Osteocyte (in vitro differentiated cells): ENCODE measurements at places on chromosomes 3 and 15. TPM values are rescaled to one million over a fixed set of nuclear protein-coding genes. Genes with fewer than 3 reads are reported as not detected.

- H3K4me1 ChIP-seq, result no peaks in the 10 kb centered on the region
- no peak overlapping the region for H3K27ac ChIP-seq
- no peaks in the 10 kb centered on the region for H3K36me3 ChIP-seq
Observed at GRCh38 chr3:19931180-19931692, 2.8 kb downstream of the EFHB start.

The ISLR2 gene
- total RNA-seq, result 6.1 TPM in 2 replicates

The CPA3 gene
- not detected in 2 replicates for total RNA-seq

The ACP3 gene
- total RNA-seq, result not detected in 2 replicates

GRCh38 chr3:106962993-106963392, 414.2 kb upstream of the CCDC54 start:
- no peak overlapping the region for H3K4me3 ChIP-seq
- H3K4me1 ChIP-seq, result peaks cover 10% of the 10 kb centered on the region
- DNase-seq, result no peak
- no peaks in the 10 kb centered on the region for H3K27me3 ChIP-seq

GRCh38 chr3:12615266-12615665, 48.7 kb downstream of the RAF1 start:
- H3K27me3 ChIP-seq, result no peaks in the 10 kb centered on the region
- H3K36me3 ChIP-seq, result peaks cover 19% of the 10 kb centered on the region
- H3K4me1 ChIP-seq, result peaks cover 1% of the 10 kb centered on the region
- H3K27ac ChIP-seq, result no peak overlapping the region
- no peak overlapping the region for H3K4me3 ChIP-seq
- no peak for DNase-seq

- no peaks in the 10 kb centered on the region for H3K36me3 ChIP-seq
- peaks cover 34% of the 10 kb centered on the region for H3K4me1 ChIP-seq
- H3K4me3 ChIP-seq, result no peak overlapping the region
Observed at GRCh38 chr15:32671339-32672325, 30.1 kb downstream of the SCG5 start.

DNA sequence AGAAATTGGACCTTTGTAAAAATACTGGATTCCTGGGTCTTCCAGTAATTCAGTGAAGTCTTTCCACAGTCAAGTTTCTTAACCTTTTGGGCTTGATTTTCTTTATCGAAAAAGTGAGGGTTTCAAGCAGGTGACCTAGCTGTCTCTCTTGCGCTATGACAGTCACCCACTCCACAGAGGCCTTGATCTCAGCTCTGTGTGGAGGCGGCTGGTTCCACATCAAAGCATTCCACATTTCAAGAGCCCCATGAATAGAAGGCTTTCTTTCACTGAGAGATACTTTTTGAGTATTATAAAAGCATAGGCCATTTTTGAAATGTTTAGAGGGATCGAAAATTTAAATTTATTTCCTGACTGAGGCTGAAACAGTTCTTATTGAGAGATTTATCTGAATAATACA, 43.9 kb downstream of the GABRA5 start:
- H3K4me3 ChIP-seq, result no peak overlapping the region
- no peaks in the 10 kb centered on the region for H3K27me3 ChIP-seq
- H3K27ac ChIP-seq, result no peak overlapping the region
- no peak for DNase-seq

DNA sequence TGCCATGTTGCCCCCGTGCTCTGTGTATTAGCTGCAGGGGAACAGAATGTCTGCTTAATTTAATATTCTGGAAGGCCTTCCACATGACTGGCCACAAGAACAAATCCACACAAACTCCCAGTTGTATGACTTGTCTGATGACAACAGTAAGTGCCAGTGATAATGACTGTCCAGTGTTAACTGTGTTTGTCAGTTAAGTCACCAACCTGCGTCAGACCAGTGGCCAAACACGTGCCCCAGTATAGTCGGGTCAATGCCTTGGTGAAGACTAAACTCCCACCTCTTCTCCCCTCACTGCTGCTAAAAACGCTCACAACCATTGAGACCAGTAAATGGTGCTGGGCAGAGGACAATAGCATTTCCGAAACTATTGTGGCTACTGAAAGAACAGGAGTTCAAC, 9.8 kb upstream of the ATP13A5 start:
- no peaks in the 10 kb centered on the region for H3K4me1 ChIP-seq
- DNase-seq, result peak; percentile 54
- no peaks in the 10 kb centered on the region for H3K27me3 ChIP-seq
- no peak overlapping the region for H3K27ac ChIP-seq
- H3K4me3 ChIP-seq, result no peak overlapping the region

GRCh38 chr15:97645758-97646157, 314.7 kb upstream of the ARRDC4 start:
- no peaks in the 10 kb centered on the region for H3K36me3 ChIP-seq
- H3K27ac ChIP-seq, result no peak overlapping the region
- no peak for DNase-seq
- no peak overlapping the region for H3K4me3 ChIP-seq

DNA sequence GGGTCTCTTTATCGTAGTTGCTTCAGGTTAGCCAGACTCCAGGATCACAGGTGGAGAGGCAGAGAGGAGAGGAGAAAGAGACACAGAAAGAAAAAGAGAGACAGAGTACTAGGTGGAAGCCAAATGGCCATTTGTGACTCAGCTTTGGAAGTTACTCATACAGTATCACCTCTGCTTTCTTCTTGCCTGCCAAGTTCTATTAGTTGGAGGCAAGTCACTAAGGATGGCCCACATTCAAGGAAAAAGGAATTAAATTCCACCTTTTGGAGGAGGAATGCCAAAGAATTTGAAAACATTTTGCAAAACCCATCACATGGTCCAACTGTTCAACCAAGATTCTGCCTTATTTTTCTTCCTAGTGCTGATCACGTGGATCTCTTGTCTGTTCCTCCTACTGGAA, 291.1 kb downstream of the CHL1 start:
- no peaks in the 10 kb centered on the region for H3K27me3 ChIP-seq
- no peaks in the 10 kb centered on the region for H3K4me1 ChIP-seq
- H3K4me3 ChIP-seq, result no peak overlapping the region
- no peak overlapping the region for H3K27ac ChIP-seq
- DNase-seq, result no peak

DNA sequence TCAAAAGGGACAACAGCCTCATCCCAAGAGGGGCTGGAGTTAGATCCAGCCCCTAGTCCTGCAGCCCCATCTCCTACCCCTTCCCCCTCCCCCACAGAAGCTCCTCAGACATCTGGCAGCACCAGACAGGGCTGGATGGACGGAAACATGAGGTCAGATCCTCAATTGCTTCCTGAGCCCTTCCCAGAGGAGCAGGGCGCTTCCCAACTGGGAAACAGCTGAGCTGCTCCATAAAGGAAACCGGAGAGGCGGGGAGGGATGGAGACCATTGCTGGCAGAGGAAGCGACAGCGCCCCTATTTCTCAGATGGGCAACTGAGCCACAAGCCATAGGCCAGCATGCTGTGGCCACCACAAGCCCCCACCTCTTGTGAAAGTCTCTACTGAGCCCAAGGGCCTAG, 18.3 kb upstream of the CYP11A1 start:
- peaks cover 7% of the 10 kb centered on the region for H3K4me1 ChIP-seq
- no peaks in the 10 kb centered on the region for H3K27me3 ChIP-seq
- H3K4me3 ChIP-seq, result no peak overlapping the region
- H3K36me3 ChIP-seq, result no peaks in the 10 kb centered on the region
- H3K27ac ChIP-seq, result no peak overlapping the region

GRCh38 chr3:182121401-182121800, 409.7 kb downstream of the SOX2 start:
- no peak overlapping the region for H3K4me3 ChIP-seq
- H3K27ac ChIP-seq, result no peak overlapping the region
- DNase-seq, result no peak
- peaks cover 9% of the 10 kb centered on the region for H3K4me1 ChIP-seq
- peaks cover 4% of the 10 kb centered on the region for H3K27me3 ChIP-seq
- no peaks in the 10 kb centered on the region for H3K36me3 ChIP-seq

DNA sequence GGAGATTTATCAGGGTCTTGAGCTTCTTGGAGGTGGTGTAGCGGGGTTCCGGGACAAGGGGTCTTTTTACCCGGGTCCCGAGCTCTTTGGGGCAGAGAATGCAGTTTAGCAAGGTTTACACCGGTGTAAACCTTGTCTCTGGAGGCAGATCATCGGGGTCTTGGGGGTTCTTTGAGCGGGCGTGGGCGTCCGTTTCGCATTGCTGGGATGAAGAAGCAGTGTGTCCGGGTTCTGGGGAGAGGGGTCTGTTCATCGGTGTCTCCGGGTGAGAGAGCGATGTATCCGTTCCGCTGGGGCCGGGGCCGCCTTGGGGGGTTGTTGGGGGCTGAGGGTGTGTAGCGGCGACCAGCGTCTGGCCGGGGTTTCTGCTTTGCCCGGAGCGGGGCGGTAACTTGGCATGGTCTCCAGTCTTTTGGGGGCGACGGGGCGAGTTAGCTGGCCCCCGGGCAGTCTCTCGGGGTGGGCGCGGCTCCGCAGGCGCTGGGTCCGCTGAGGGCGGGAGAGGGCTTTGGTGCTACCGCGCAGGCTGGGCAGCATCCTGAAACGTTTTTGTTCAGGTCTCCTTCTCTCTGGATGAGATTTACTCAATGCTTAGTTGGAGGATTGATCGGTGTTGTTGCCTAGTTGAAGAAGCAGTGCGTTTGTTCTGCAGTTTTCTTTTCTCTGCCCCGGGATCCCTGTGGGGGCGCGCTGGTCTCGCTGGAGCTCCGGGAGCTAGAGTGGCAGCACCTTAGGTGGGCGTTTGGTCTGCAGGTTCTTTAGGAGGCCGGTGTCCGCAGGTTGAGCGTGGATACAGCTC, 843 bp downstream of the GLCE start:
- peaks cover 15% of the 10 kb centered on the region for H3K4me1 ChIP-seq
- no peak for DNase-seq
- H3K4me3 ChIP-seq, result peak overlapping the region; percentile 97
- H3K27me3 ChIP-seq, result no peaks in the 10 kb centered on the region

DNA sequence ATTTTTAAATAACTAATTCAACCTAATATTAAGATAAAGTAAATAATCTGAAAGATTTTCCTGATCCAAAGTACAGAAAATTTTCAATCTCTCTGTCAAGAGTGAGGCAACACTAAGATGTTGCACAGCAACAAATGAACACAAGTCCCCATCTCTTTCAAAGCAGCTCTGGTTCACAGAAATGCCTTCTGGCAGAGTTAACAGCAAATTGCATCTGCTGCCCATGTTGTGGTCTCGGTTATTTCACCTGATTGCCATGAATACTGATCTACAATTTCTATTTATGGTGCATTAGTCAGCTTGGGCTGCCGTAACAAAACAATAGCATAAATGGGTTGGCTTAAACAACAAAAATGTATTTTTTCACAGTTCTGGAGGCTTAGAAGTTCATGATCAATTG, 167.3 kb downstream of the BCHE start:
- H3K4me3 ChIP-seq, result no peak overlapping the region
- no peak for DNase-seq
- no peaks in the 10 kb centered on the region for H3K36me3 ChIP-seq

The CHDH gene
- 0.81 and 0.86 TPM in 2 replicates for total RNA-seq

DNA sequence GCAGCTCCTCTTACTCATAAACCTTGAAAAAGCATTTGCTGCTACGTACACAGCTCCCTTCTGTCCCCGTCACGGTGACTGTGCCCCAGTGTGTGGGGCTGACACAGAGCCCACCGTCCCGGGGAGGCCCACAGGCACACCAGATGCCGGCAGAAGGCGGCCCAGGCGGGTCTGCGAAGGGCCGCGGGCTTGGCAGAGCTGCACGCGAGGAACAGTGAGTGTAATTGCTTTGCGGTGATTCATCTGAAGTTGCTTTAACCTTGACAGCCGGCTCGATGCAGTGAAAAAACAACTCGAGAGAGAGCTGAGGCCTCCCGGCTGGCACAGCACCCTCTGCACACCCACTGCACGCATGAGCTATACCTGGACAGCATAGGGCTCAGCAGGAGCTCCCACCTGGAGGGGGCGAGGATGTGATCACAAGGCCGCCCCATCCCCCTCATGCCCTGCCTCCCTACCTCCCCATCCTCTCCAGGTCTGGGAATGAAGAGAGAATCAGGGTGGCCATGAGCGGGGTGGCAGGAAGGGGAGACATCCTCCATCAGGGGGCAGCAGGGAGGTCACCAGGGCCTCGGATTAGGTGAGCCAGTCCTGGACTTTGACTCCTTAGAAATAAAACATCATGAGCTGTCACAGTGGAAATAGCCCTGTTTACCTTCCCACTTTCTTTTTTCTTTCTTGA, 172.7 kb downstream of the MEGF11 start:
- no peaks in the 10 kb centered on the region for H3K36me3 ChIP-seq
- DNase-seq, result peak; percentile 90
- peaks cover 33% of the 10 kb centered on the region for H3K27me3 ChIP-seq
- peaks cover 14% of the 10 kb centered on the region for H3K4me1 ChIP-seq
- no peak overlapping the region for H3K4me3 ChIP-seq

DNA sequence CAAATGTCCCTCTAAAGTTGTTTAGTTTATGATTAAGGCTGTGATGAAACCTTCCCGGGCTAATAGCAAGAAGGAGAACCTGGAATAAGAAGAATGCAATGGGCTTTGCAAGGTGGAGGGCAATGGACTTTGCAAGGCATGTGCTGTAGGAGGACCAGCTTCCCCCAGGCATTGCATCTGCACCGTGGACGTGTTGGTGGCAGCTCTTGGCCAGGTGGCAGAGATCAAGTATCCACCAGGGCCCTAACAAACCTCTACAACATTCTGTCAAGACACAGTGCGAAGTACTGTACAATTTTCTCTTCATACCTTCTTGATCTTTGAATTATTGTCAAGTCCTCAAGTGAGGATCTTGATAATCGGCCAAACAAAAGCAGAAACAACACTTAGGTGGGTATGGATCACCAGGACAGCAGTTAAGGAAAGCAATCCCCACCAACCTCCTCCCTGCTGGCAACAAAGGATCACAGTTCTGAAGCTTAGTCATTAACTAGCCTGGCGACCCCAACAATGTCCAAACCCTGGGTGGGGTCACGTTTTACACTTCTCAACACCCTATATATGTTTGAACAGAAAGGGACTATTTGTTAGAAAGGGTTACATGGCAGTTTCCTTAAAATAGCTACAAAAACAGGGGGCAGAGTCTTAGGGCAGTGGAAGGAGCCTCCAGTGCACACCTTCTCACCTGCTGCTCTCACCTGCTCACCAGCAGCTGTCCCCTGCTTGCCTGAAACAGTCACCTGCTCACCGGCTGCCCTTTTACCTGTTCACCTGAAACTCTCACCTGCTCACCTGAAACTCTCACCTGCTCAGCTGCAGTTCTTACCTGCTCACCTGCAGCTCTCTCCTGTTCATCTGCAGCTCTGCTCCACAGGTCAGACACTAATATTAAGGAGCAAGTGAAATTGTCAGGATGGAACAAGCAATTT, 137.9 kb upstream of the LIPC start:
- no peak for DNase-seq
- H3K4me1 ChIP-seq, result peaks cover 6% of the 10 kb centered on the region
- H3K27me3 ChIP-seq, result peaks cover 10% of the 10 kb centered on the region
- no peak overlapping the region for H3K27ac ChIP-seq
- H3K36me3 ChIP-seq, result peaks cover 4% of the 10 kb centered on the region
- no peak overlapping the region for H3K4me3 ChIP-seq

The GOLGA8T gene
- 0.94 TPM in 1 of 2 replicates, not detected in the other for total RNA-seq

GRCh38 chr3:184795522-184796190, 16.3 kb upstream of the VPS8 start:
- no peaks in the 10 kb centered on the region for H3K4me1 ChIP-seq
- H3K4me3 ChIP-seq, result no peak overlapping the region
- H3K27me3 ChIP-seq, result peaks cover 51% of the 10 kb centered on the region

GRCh38 chr3:8182904-8183303, 318.7 kb upstream of the LMCD1 start:
- no peak overlapping the region for H3K4me3 ChIP-seq
- H3K4me1 ChIP-seq, result no peaks in the 10 kb centered on the region
- H3K27me3 ChIP-seq, result no peaks in the 10 kb centered on the region
- no peak for DNase-seq
